GM13976 (cell line): ENCODE measurements at places on chromosomes 7 and 10.

- DNase-seq = no peak
Observed at GRCh38 chr10:77068969-77069368, 568.6 kb downstream of the KCNMA1 start.

DNA sequence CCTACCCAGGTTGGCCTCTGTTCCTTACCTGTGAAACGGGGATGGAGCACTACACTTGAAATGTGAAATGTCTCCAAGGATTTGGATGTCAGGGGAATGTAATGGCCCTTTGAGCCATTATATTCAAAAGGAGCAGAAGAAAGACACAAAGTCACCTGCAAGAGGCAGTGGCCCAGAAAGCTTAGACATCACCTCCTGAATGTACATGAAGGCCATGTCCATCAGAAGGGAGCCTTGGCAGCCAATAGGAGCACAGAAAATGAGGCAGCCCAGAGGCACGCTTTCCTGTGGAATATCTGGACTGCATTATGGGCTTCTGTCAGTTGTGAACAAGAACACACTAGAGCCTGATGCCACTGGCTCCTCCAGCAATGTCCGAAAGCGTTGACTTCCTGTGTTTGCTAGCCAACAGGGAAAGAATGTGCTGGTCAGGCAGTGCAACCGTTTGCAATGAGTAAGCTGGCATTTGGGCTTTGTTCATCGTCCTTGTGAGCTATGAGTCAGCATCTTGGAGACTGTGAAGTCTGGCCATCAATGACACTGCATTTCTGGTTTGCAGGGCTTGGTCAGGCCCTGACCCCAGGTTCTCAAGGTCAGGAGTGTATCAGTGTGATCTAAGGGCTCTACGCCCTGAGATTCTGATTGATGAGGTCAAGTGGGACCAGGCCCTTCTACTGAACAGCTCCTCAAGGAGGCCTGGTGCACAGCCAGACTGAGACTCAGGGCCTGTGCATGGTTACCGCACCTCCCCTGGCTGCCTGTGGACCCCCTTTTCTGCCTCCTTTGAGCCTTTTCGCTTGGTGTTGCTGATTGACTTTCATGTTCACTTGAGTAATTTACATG lies 222.4 kb downstream of the RPS24 start:
- no peak for DNase-seq

DNA sequence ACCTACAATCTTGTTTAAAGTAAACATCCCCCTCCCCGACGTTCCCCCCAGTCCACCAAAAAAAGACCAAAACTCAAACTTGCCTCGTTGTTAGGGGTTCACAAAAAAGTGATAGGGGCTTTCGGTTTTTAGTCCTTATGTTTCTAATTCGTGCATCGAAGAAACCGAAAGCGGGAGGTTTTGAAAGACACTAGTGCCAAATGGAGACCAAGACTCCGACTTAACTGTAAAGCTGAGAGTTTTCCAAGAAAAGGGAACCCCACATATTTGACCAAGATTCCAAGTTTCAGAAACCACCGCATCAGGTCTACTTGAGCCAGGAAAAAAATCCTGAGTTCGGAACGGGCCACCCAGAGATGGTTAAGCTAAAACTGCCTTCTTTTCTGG lies 534 bp downstream of the PSMA2 start:
- no peak for DNase-seq

DNA sequence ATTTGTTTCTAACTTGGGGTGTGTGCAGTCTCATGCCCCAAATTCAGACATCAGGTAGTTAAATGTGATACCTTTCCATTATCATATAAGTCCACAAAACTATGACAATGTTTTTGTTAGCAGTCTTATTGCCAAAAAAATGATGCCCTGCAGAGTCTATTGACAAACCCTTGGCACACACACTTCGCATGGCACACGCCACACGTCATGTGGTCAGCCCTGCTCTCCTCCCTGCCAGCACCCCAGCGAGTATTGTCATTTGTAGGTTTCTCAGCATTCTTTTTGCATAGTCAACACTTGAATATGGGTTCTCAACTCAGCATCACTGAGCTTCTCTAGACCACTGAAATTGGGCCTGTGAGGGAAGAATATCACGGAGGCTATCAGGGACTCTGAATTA lies 356.0 kb downstream of the INHBA start:
- DNase-seq = no peak

DNA sequence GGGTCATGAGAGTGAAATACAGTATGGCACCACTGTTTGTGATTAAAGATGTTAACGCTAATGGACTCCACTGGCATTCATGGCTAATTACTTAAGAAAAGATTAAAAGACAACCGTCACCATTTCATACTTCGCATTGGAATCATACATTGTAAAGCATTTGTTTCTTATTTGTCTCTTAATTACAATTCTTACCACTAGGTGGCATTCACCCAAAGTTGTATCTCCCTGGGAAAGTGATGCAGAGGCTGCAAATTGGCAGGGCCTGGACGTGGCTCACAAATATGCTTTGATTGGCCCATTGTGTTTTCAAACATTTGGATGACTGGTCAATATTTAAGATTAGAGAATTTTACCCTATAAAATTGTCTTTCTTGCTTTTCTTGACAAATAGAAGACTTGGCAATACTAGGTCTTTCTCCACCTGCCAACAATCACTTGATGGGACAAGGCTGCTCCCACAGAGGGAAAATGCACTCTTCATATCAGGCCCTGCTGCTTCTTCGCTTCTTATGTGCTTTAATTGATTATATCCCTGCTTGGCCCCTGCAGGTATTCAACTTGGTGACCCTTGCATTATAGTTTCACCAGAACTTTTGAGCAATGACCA lies 72.1 kb upstream of the STARD3NL start:
- DNase-seq = peak; percentile 44

DNA sequence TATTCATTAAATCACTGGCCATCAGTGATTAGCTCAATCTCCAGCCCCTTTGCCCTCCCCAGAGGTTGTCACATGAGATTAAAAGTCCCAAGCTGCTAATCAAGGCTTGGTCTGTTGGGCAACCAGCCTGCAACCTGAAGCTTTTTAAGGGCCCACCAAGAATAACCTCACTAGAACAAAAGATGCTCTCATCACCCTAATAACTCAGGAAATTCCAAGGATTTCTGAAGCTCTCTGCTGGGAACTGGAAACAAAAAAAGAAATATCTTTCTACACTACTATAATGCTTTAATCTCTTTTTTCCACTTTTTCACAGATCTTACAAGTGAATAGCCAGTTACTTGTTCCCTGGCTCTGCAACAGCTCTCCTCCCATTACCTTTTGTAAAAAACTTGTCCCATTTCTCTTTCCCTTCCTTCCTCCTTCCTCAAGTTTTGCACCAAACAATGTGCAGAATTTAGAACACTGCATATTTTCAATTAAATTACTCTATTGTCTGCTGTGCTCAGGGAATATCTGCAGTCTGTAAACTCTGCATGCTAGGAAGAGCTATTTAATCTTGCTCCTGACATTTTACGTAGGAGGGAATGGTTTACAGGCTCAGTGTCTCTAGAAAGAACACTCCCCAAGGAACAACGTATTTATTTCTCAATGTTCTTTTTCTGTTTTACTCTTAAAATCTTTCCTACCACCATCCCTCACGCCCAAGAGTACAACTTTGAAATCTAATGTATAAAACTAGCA lies 169.1 kb downstream of the IMMP2L start:
- DNase-seq = no peak

DNA sequence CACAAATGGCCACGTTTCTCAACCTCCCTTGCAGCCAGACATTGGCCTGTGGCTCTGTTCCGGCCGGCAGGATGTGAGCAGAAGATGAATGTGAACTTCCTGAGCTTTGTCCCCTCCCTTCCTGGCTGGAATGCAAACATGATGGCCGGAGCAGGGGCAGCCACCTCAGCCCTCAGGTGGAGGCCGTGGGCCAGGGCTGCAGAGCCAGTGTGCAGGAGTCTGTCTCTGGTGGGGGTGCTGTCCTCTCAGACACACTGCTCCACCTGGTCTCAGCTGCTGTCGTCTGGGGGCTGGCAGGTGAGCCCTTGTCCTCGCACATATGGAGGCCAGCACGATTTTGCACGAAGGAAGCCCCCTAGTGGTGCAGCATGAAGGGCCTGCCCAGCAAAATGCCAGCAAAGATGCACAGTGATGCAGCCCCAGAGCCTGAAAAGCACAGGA lies 25.3 kb upstream of the PWWP2B start:
- DNase-seq = no peak

DNA sequence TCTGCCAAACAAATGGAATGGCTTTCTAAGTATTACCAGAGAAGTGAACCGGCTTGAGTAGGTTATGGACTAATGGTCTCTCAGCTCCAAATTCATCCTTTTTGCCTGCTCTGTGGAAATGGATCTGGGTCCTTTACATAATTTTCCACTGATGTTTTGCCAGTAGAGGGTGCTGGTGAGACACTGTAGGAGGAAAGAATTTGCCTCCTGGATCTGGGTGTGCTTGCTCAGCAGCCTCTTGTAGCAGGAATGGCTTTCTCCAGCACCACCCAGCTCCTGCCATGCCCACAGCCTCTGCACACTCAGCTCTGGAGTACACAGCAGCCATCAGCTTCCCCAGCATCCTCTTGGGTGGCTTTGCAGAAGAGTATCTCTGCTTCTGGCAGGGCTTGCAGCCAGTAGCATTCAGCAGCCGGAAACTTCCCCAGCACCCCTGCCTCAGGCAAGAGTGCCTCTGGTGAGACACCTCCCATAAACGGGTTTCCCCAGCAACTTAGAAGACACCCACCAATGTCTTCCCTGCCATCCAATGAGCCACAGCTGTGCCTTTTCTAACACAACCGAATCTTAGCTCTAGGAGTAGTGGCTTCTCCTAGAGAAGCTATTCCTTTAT lies 235.0 kb upstream of the PLPP4 start:
- DNase-seq = peak; percentile 49

- no peak for DNase-seq
Observed at GRCh38 chr7:136312592-136312991, 335.4 kb upstream of the MTPN start.

DNA sequence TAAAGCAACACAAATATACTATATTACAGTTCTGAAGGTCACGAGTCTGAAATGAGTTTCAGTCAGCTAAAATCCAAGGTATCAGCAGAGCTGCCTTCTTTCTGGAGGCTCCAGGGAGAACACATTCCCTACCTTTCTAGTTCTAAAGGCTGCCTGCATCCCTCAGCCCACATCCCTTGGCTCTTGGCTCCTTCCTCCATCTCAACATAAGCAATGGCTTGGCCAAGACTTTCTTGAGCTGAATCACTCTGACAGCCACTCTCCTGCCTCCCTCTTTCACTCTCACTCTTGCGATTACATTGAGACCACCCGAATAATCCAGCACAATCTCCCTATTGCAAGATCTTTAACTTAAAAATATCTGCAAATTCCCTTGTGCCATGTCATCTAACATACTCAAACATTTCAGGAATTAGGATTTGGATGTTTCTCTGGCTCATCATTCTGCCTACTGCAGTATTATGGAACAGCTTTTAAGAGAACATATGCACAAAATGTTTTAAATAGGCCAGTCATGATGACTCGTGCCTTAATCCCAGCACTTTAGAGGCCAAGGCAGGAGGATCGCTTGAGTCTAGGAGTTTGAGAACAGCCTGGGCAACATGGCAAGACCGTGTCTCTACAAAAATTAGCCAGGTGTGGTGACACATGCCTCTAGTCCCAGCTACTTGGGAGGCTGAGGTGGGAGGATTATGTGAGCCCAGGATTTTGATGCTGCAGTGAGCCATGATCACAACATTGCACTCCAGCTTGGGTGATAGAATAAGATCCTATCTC lies 144.2 kb upstream of the VSTM2A start:
- DNase-seq = no peak

DNA sequence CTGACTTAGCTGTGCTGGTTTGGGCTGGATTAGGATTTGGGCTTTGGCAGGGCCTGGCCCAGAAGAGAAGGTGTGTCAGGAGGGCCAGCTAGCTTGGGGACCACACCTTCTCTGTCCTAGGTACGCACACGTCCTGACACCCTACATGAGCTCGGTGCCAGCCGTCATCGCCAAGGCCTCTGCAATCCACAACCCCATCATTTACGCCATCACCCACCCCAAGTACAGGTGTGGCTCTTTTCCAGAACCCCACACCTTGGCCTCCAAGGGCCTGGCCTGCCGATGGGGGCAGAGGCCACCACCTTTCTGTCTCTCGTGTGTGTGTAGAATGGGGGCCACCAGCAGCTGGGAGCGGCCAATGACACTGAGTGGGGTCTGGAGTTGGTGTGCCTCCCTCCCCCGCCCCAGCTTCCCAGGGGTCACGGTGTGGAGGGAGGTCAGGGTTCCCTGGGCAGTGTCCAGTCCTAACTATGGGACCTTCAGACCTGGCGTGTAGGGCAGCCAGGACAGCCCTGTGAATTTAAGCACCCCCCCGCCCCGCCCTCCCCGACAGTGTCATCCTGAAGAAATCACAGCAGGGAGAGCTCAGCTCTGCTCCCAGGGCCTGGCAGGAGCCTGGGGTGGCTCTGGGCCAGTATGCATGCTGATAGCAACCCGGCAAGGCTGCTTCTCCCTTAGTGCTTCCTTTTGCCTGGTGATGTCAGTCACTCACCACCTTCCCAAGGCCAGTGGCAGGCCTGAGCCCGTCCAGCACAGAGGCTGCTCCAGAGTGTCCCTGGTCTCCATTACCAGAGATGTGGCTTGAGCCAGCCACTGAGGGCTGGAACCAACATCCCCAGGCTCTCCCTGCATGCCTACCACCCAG lies 6.9 kb upstream of the LDB3 start:
- no peak for DNase-seq
